Neural progenitor cell (in vitro differentiated cells): ENCODE measurements at places on chromosomes 16 and 17.
A peak's percentile ranks its signal among the peaks of the same experiment; 100 is the strongest.

DNA sequence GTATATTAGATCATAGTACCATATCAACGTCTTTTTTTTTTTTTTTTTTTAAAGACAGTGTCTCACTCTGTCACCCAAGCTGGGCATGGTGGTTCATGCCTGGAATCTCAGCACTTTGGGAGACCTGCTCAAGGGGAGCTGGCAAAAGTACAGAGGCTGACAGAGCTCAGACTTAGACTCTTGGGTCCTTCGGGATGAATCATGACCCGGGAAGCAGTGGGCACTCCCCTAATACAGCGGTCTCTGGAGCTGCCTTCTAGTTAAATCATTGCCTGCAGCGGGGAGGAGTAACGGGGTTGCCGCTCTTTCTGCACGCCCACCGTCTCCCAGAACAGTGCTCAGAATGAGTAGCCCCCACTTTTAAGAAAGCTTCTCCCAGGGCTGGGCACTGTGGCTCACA lies 174.4 kb downstream of the CPPED1 start:
- DNase-seq: no peak

DNA sequence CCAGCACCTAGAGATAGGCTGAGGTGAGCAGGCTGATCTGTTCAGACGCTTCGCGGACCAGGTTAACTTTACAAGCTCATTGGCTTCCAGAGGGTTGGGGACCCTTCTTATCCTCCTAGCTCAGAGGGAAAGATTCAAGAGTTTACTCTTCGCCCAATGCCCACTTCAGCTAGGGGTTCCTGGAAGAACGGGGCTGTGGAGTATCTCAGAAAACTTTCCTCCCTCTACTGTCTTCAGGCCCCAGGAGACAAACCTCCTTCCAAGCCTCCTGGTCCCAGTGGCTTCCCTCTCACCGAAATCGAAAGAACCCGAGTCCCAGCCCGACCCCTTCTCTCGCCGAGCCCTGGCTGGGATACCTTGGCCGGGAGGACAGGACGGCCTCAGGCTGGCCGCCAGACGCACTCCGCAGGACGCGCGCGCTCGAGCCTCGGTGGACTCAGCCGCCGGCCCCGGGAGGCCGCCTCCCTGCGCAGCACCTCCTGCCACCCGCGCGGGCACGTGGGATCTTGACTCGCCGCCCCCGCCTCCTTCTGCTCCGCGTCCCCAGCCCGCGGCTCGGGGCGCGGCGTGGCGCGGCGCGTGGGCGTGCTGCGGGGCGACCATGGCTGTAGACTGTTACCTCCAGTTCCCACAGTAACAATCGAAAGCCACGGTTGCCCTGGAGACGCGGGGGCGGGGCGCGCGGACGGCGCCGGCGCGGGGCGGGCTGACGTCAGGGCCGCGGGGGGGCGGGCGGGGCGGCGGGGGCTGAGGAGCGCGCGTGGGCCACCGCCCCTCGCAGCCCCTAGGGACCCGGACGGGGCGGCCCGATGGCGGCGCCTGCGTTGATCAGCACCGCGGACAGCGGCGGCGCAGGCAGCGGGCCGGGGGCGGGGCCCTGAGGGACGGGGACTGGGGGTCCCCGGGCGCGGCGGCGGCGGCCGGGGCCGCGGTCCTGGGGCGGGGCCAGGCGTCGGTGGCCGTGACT lies 5.3 kb upstream of the HIC1 start:
- DNase-seq: peak; percentile 95

- DNase-seq: no peak
These were observed 8.7 kb downstream of the MMP15 start for GRCh38 chr16:58034128-58034685.

DNA sequence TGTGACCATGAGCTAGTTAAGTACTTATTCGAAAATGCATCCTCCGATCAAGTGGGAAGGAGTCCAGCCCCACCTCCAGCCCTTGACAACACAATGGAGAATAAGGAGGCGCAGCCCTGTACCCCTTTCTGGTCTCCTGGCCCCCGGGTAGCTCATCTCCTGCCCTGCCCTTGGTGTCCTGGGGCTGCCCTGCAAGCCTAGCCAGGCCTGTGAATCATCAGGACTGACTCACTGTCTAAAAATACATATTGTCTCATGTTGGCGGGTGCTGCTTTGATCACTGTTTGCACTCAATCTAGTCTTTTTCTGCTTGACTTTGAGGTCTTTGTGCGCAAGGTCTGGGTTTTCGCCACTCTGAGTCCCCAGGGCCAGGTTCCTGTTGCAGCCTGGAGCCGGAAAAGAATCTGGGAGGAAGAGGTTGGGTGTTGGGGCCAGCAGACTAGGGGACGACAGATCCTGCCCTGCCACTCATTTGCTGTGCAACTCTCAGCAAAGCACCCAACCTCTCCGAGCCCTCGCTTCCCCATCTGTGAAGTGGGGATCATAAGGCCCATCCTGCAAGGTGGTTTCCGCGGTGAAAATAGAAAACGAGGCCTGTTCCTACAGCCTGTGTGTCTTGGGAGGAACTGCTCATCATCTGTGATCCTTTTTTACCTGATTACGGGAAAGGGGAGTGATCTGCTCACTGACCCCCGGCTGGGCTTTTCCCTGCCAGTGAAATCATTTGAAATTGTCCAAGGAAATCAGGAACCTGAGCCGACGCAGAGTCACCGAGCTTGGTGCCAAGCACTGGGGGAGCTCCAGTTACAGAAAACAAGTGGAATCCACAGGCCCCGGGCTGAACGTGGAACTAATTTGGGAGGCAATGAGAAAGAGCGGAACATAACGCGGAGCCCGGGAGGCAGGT lies 230.4 kb downstream of the PARN start:
- peak; percentile 24 for DNase-seq

DNA sequence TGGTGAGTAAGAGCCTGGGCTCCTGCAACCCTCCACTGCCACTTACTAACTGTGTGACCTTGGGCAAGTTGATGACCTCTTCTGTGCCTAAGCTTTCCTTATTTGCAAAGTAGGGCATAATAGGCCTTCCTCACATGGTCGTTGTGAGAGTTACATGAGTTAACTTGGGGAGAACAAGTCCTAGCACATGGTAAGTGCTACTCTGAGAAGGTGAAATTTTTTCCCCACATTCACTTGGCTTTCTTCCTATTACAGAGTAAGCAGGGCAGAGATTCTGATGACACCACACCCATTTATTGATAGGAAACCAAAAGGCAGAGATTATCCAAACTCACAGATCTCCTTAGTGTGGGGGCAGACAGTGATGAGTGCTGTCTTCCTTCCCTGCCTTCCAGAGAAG lies 1.6 kb downstream of the KCNH4 start:
- no peak for DNase-seq
